Fibroblast of the aortic adventitia (primary cell): ENCODE measurements at places on chromosomes 5 and 9.

GRCh38 chr5:82747986-82748385 lies 329.2 kb downstream of the TMEM167A start:
- no peak for DNase-seq

GRCh38 chr9:129745200-129745599 lies 7.6 kb downstream of the PTGES start:
- DNase-seq = no peak

DNA sequence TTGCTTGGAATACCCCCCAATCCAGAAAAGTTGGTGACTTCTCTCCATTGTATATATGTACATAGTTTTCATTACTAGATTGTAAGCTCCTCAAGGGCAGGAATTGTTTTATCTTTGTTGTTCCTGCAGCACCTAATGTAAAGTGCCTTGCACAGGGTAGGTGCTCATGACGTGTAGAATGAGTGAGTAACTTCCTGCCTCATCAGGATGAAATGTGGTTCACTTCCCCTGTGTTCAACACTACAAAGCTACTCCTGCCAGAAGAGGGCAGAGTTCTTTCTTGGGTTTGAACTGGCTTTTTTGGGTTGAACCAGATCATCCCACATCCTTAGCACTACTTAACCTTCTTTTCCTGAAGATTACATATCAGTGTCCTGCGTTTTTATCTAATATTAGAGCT lies 23.9 kb downstream of the GTF3C4 start:
- no peak for DNase-seq

DNA sequence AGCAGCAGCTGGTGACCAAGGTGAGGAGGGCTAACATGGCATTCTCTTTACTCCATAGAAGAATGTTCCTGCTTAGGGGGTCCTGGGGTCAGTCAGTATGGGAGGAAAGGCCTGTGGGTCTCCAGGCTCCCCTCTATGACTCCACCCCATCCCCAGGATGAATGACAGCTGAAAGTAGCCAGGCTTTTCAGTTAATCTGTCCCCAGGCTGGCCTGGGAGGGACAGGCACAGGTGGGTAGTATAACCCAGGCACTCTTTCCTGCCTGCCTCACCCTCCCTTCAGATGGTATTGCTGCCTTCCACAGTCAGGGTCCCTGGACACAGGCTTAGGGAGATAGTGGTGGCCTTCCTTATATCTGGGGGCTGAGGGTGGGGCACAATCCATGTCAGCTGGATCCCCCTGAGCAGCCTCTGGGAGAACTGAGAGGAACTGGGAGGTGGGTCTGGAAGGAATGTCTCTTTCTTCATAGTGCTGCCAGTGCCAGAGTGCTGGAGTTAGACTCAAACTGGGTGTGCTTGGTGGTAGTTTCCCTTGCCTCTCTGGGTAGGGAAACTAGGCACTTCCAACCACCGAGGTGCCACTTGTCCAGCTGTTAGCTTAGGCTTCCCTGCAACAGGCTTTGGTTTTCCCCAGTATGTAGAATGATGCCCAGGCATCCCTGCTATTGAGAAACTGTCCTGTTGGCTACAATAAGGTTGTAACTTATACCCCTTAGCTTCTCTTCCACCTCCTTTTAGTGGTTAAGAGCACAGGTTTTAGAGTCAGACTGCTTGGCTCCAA lies 27.8 kb downstream of the LARP1 start:
- no peak for DNase-seq

DNA sequence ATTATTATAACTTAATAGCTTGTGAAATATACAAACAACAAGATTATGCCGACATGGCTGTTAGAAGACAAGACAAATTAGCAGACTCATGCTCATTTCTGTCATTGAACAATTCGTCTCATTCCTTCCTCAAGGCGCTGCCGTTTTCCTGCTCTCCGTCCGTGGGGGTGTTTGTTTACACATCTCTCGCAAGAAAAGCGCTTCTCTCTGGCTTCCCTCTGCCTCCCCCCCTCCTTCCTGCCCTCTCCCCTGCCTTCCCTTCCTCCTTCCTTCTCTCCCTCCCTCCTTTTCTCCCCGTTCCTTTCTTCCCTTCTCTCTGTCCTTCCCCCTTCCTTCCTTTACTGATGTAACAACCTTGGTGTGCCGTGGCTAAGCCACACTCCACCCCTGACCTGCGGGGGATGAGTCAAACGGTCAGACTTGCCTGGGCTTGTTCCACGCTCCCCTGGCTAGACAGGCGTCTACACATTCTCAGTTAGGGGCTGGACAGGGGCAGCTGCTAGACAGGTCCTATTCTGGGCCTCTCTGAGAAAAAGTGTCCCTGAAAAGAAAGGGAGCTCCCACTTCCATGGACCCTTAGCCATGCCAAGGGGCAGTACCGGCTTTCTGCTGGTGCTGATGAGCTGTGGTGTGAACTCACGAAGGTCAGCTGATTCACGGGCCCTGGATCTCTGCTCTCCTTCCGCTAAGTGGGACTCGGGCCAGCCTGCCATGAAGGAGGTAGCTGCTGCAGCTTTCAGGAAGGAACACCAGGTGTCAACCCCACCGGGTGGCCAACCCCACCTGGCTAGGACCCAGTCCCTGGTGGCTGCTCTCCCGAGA lies 32.0 kb upstream of the SPTLC1 start:
- peak; percentile 90 for DNase-seq
